Left ventricle myocardium inferior (tissue), 1 donor: ENCODE measurements at places on chromosomes 12 and 14.

GRCh38 chr12:50004696-50005095 lies 20.6 kb downstream of the RACGAP1 start:
- no peak for DNase-seq

- no peak for DNase-seq
Measured at GRCh38 chr14:81330619-81331122, 69.5 kb downstream of the STON2 start.

DNA sequence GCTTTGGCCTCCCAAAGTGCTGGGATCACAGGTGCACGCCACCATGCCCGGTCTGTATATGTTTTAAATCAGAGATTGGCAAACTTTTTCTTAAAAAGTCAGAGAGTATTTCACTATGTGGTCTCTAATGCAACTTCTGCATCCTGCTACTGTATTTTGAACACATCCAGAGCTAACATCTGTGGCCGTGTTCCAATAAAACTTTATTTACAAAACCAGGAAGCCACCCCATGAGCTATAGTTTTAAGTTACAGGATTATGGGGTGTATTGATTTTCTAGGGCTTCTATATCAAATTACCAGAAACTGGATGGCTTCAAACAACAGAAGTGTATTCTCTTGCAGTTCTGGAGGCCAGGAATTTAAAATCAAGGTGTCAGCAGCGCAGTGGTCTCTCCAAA lies 5.3 kb upstream of the RBM19 start:
- DNase-seq = no peak

DNA sequence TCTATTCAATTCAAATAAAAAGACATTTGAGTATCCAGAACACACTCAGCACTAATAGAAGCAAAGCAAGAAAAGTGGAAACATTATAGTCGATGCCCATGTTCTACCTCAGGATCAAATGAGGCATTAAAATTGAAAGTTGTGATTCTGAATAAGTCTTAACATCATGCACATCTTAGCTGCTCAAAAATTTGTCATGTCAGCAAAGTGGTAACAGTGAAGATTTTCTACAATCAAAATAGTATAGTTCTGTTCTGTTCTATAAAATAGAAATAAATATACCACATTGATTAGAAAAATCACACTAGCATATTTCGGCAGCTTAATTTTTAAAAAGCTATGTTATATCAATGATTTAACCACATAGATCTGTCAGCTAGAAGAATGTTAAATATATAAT lies 74.7 kb downstream of the ERGIC2 start:
- no peak for DNase-seq

GRCh38 chr12:109716512-109717389 lies 3.1 kb downstream of the FAM222A start:
- DNase-seq = peak; percentile 30

DNA sequence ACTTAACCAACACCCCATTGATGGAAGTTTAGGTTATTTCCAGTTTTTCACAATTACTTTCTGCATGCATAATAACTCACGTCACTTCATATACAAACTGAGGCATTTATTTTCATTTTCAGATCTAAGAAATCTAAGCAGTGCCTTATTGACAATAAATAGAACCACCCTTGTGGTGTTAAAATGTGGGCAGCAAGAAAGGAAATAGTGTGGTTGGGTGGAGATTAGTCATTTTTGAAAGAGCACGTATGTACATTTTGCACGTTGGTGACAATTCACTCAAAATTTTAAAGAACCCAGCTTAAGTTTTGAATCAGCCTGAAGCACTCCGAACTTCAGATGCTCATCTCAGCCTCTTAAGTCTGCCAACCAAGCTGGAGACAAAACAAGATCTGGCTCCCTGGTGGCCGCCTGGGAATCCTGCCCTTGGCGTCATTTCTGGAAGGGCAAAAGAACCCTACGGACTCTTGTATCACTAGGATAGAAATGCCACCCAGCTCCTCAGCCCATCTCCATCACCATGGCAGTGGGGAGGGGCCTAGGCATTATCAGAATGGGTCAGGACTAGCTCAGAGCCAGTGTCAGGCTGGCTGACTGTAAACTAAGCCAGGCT lies 89.5 kb upstream of the BCL2L14 start:
- DNase-seq = no peak

DNA sequence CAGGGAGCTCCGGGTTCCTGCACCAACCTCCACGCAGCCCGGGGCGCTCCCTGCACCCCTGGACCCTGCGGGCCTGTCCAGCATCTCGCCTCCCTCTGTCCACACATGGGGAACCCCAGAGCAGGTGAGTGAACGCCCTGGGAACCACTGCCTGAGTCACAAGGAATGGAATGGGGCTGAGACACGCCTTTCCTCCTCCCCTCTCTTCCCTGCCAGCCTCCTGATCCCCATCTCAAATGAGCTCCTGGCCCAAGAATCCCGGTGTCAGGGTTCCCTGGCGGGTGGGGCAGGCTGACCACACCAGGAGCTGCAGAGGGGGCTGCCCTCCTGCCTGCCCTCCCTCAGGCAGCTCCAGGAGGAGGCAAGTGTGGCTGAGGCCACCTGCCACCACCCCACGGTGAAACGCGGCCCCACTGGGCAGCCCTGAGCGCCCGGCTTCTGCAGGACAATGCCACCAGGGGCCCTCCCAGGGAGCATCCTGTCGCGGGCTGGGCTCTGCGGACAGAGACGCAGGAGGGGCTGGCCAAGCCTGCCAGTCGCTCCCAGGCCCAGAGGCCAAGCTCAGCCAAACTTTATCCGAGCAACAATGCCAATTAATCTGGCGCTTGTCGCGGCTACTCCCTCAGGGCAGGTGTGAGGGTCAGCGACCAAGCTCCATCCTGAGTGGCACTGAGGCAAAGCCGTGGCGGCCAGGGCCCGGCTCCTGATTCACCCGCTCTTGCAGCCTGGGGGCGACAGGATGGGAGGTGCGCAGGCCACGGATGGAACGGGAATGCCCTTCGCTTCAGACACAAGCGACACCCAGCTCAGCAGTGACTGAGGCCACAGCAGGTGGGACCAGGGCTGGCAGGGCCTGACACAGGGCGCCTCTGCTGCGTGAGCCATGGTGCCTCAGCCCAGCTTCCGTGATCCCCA lies 44.3 kb downstream of the GALNT9 start:
- DNase-seq = no peak

DNA sequence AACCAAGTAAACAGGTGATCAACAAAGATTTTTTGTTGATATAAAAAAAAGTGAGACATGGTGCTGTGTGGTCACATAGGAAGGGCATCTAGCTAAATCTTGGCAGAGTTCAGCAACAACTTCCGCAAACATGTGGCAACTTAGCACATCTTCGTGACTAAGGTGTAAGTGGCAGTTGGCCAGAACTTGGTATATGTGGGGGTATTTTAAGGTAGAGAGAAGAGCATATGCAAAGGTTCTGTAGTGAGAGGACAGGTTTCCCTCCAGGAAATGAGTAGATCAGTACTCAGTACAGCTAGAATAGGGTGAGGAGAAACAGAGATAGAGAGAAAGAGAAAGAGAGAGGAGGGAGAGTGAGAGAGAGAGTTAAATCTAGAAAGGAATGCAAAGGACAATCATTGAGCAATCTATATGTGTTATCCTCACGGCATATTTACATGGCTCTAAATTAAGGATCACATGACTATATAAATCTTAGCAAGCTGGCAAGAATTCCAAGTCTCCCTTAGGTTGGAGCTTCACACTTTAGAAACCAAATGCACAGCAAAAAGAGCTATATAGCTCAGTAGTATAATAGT lies 227.7 kb upstream of the HMGA2 start:
- no peak for DNase-seq

DNA sequence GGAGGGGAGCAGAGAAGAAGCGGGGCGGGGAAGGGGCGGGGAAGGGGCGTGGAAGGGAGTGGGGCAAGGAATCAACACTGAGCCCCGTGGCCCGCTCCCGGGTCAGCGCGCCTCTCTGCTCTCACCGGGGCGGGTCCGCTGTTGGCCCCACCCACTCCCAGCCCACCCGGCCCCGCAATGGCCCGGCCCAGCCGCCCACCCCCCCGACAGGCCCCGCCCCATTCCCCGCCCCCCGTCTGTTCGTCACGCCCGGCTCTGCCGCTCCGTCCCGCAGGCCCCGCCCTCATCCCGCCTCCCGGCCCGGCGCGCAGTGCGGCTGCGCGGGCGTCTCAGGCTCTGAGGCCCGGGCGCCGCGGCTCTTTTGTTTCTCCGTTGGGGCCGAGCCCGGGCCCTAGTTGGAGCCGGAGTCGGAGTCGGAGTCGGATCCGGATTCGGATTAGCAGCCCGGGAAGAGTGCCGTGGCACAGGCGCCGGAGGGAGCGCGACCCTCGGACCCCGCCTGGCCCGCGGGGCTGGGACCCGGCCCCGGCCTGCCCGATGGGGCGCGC lies at the start of gene ULK1:
Gene ULK1, plus strand, starts transcription at position 310 of the 548 bp plus-strand sequence. CDS start 380 bp downstream, outside the sequence.
- DNase-seq = peak; percentile 94

GRCh38 chr12:27964123-27964522 lies 8.4 kb downstream of the PTHLH start:
- DNase-seq = no peak

DNA sequence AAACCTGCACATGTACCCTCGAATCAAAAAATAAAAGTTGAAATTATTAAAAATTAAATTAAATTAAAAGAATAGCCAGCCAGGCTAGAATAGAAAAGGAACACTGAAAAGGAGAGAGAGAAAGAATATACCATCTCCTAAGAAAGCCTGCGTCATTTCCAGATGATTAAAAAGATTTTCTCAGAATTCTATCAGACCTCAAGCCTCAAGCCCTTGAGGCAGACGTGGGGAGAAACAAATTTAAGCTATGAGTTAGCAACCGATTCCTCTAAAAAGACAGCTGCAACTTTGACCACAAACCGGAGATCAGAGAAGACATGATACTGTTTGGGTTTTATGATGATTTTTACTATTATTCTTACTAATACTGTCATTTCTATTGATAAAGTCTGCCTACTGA lies 138.3 kb downstream of the KSR2 start:
- no peak for DNase-seq

- no peak for DNase-seq
Measured at GRCh38 chr12:113291586-113291985, 43.3 kb downstream of the SLC8B1 start.

DNA sequence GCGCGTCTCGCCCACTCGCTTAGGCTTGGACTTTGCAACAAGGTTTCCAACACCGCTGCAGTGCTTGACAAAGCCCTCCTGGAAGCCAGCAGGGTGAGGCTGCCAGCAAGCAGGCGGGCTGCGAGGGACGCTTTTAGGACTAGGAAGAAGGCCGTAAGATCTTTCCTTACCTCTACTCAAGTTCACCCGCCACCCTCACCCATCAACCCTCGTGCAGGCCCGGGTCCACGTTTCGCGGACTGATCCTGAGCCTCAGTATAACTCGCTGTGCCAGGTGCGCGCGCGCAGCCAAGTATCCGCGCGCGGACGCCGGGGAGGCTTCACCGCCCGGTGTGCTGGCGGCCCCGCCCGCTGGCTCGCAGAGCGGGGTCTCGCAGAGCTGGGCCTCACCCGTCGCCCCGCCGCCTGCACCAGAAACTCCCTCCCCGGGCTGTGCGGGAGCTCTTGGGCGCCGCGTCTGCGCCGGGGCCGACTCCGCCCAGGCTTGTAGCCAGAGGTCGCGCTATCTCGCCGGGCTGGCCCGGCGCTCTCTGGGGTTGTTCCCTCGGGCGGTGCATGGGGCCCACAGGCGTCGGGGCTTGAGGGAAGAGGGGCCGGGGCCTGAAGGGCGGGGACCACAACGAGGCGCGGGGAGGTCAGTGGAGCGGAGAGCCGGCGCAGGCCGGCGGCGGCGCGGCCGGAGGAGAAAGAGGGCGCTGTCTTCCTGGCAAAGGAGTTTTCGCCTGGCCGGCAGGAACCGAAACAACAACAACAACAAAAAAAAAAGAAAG lies 7.6 kb upstream of the SIX1 start:
- no peak for DNase-seq

- DNase-seq = peak; percentile 6
Measured at GRCh38 chr12:113278141-113278540, 56.8 kb downstream of the SLC8B1 start.

DNA sequence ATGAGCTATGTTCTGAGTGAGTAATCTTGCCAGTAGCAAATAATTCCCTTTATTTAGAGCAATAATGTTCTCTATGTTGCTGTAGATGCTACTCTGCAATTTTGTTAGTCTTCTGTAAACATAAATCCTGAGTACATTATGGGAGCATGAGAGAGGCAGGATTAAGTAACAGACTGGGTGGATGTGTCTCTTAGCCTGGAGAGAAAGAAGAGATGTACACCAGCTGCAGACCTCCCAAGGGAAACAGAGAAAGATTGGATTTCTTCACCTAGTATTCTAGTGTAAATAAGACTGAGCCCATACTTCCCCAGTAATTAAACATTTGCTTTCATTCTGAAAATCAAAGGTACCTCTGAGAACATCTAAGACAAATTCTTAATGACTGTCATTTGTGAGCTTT lies 564.0 kb downstream of the TRHDE start:
- DNase-seq = no peak

GRCh38 chr14:78697341-78697740 lies 527.2 kb downstream of the NRXN3 start:
- no peak for DNase-seq

DNA sequence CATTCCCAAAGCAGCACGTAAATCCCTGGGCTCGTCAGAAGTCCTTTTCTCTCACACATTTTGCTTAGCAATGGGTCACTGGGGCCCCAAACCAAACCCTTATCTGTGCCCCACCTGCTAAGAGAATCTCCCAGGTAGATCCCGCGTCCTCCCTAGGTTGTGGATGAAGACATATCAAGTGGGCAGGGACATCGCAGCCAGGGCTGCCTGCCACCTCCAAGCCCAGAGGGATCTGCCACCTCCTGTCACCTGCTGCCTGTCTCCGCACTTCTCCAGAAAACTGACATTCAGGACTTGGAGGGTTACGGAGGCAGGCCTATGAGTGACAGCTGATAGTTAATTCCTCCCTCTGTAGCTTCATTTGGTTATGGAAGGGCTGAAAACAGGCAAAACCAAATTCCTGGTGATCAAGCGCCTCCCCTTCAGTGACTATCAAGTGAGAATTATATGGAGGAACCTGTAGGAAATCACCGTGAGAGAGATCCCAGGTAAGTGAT lies 19.5 kb downstream of the BCL11B start:
- DNase-seq = no peak
